ENCODE measurements at places on chromosomes 3 and 15.

DNA sequence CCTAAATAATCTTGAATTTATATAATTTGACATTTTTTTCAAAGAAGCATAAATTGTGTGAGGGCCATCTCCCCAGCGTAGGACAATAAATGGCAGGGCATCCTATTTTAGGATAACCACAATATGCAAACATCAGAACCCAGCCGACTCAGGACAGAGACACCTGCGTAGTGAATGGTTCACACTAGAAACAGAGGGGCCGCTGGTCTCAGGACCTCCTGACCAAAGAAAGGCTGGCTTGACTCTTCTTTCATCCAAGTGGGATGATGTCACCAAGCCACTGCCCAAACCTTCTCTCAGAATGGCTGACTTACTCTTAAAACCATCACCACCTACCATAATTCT, 162.1 kb downstream of the FOXP1 start:
- no peak for DNase-seq

DNA sequence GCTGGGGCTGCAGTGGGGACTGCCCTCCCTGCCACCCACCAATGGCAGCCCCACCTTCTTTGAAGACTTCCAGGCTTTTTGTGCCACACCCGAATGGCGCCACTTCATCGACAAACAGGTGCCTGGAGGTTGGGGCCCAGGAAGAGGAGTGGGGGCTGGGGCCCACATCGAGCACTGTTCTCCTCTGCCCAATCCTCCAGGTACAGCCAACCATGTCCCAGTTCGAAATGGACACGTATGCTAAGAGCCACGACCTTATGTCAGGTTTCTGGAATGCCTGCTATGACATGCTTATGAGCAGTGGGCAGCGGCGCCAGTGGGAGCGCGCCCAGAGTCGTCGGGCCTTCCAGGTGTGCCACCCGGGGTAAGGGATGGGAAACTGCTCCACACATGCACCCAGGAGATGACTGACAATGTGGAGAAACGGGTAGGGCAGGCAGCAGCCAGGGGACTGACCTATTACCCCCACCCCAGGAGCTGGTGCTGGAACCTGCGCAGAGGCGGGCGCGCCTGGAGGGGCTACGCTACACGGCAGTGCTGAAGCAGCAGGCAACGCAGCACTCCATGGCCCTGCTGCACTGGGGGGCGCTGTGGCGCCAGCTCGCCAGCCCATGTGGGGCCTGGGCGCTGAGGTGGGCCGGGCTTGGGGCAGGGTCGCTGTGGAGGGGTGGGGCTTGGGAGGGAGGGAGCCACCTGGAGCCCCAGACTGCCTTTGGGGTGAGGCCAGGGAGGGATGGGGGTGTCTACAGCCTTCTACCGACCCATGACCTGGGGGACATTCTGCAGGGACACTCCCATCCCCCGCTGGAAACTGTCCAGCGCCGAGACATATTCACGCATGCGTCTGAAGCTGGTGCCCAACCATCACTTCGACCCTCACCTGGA, 22.9 kb downstream of the NBEAL2 start:
- DNase-seq: no peak

- DNase-seq: no peak
Measured at GRCh38 chr3:14812196-14812790, 6.5 kb upstream of the FGD5 start.

GRCh38 chr3:243356-243725, 46.8 kb downstream of the CHL1 start:
- DNase-seq: peak; percentile 25

DNA sequence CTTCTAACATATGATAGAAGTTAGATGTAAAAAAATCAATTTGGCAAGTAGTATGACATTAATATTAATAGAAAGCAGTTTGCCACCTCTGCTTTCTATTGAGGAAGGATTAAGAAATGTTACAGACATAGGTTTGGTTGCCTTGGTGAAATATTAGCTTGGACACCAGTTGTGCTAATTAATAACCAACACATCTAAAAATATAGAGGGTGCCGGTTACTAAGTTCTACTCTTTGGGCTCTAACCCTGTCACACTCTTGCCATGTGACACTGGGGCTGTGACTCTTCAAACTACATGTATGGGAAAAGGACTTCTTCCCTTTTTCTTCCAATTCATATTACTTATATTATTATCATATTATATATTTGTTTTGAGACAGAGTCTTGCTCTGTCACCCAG, 64.4 kb downstream of the TRIM71 start:
- no peak for DNase-seq

- DNase-seq: peak; percentile 26
Measured at GRCh38 chr3:187669675-187670504, at the start of gene SST. SST (minus strand) TSS chr3:187670394; CDS start chr3:187670291, 103 bp downstream.

- DNase-seq: no peak
Measured at GRCh38 chr3:122305818-122306621, 19.0 kb upstream of the CSTA start.
